ENCODE measurements at places on chromosomes 5 and 9. TPM values are rescaled to one million over a fixed set of nuclear protein-coding genes. Genes with fewer than 3 reads are reported as not detected.

- DNase-seq, result no peak
Observed at GRCh38 chr5:89878140-89879132, 531.1 kb downstream of the CETN3 start.

Gene ACER2
- polyA plus RNA-seq, result 8.5 TPM

- DNase-seq, result no peak
Observed at GRCh38 chr9:86288499-86289198, 6.3 kb upstream of the ISCA1 start.

Gene SLC36A3
- not detected for polyA plus RNA-seq

DNA sequence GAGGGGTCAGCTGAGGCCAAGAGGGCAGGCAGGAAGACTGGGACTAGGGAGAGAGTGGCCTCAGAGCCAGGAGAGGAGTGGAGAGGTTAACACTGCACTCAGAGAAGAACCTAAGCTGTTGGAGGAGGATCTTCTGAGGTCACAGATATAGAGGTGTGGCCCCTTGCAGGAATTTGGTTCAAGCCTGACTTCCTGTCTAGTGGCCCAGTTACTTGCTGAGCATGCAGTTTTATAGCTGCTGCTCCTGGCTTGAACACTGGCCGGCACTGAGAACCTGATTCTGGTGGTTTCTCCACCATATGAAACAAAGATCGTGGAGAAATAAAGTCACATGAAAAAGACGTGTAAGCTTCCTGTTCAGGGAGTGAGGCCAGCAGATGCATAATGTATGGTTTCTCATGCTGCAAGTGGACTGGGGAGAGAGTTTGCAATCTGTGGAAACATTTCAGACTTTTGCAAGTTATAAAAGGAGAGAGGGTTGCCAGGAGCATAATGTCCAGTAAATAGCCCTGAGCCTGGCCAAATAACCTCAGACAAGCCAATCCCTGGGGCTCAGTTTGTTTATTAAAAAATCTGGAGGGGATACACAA lies 82.6 kb downstream of the GALNT10 start:
- DNase-seq, result no peak

DNA sequence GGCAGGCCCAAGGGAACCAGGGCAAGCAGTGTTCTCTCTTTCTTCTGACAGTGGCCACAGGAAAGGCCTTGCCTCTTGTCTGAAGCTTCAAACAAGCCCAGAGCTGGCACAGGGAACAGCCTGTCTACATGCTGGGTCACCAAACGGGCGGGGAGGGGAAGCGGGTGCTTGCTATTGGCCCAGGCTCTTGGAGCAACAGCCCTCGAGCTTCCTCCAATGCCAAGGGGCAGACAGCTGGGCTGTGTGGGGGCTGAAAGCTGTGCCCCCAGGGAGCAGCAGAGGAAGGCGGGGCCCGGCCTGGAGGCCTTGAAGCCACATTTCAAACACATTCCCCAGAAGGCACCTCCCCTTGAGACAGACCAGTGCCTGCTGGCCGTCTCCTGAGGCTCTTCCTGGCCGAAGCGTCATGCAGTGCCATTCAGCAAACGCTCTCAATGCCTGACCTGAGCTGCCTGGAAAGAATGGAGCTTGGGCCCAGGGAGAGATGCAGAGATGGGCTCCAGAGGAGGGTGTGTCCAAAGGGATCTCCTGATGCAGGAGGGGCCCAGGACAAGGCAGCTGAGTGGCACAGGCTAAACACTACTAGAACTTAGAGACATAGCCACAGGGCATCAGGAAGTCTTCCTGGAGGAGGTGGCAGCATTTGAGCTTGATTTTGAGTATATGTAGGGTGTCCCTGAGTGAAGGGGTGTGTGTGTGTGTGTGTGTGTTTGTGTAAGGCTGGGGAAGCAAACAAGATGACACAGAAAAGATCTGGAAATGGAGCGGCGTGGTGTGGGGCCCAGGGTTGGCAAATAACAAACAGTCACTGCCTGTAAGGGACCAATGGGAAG lies 2.5 kb downstream of the FIBCD1 start:
- DNase-seq, result no peak

Gene KYAT1
- 22.9 TPM for polyA plus RNA-seq

Gene SLC36A2
- 4.9 TPM for polyA plus RNA-seq

GRCh38 chr9:137309368-137310188 lies 7.5 kb upstream of the NRARP start:
- no peak for DNase-seq

Gene ATOX1
- polyA plus RNA-seq, result 107 TPM

GRCh38 chr9:125701351-125701750 lies 5.7 kb downstream of the MAPKAP1 start:
- no peak for DNase-seq

GRCh38 chr9:95611354-95611753 lies 94.6 kb upstream of the PTCH1 start:
- no peak for DNase-seq

- no peak for DNase-seq
Observed at GRCh38 chr9:108434502-108434901, 421.3 kb downstream of the ACTL7B start.

DNA sequence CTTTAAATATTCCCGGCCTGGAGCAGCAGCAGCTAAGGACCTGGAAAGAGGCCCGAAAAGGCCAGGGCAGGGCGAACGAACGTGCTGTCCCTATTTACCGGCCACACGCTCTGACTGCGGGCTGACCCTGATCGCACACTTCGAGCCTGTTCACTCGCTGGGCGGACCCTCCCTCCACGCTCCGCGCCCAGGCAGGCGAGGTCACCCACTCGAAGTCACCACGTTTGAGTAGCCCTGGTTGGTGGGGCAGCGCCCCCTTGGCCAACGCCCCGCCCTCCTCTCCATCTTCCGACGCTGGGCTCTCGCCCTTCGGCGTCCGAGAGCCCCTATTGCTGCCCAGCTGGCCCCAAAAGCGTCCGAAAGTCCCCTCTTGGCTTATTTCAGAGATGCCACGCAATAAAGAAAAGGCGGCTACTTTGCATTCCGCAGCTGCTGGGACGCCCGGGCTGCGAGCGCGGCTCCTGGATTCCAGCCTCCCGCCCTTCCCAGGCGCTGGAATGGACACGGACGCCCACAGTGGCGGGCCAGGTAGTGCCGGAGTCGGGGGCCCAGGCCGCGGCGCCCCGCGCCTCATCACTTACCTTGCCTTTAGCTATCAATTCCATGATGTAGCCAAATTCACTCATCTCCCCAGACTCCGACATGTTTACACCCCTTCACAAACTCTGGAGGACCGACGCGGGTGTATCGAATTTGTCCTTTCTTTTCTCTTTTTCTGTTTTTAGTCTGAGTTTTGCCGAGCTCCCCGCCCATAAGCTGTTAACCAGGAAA lies 9.9 kb upstream of the TRIM36 start:
- DNase-seq, result no peak

- DNase-seq, result no peak
Observed at GRCh38 chr9:112174222-112174964, 704 bp downstream of the SUSD1 start.

Gene TBC1D9B
- polyA plus RNA-seq, result 95.6 TPM
